ENCODE measurements at places on chromosomes 4 and X. TPM values are rescaled to one million over a fixed set of nuclear protein-coding genes. Genes with fewer than 3 reads are reported as not detected.

The SORCS2 gene
- 0.92 TPM for total RNA-seq

The CHRNA9 gene
- total RNA-seq = not detected

DNA sequence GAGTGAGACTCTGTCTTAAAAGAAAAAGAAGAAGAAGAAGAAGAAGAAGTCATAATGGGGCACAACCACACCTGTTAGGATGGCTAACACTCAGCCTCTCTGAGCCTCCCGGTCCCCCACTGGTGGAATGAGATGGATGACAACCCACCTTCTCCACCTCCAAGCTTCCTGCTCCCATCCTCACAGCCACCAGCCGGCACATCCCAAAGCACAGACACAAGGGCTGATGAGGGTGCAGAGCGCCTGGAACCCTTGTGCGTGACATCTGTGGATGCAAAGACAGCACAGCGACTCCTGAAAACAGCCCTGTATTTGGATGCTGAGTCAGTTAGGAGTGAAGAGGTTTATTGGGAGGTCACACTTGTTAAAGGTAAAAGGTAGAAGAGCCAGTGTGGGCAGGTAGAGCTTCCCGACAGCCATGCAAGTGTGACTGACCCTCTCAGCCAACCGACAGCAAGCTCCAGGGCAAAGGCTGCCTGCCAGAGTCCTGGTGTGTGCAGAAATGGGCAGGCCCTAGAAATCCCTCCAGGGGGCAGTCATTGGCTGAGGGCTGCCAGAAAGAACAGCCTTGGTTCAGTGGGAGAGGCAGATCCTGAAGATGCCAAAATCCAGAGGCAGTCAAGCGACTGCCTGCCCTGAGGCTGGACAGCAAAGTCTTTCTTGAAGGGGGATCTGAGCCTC is 26.6 kb upstream of the MAN2B2 start:
- no peaks in the 10 kb centered on the region for H3K4me1 ChIP-seq
- no peak for DNase-seq
- no peak overlapping the region for H3K4me3 ChIP-seq

The SLITRK4 gene
- total RNA-seq = 4.9 TPM

DNA sequence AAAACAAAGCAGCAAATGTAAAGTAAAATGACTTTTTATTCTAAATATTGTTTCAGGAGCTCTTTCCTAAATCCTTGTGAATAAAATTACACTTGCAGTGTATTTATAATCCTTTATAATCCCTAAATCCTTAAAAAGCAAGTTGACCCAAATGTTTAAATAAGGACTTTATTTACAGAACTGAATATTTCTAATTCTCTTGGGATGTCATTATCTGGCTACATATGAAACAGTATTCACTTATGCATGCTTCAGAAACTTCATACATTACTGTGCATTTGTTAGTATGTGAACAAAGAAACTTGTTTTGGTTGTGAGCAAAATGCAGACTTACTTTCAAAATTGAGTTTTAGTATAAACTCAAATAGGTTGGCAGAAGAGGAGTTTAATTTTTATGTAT is 49.2 kb downstream of the PTTG2 start:
- no peak for DNase-seq
- H3K27ac ChIP-seq = no peak overlapping the region
- H3K36me3 ChIP-seq = no peaks in the 10 kb centered on the region
- peaks cover 47% of the 10 kb centered on the region for H3K4me1 ChIP-seq

GRCh38 chr4:81771721-81772120 is 300.0 kb upstream of the RASGEF1B start:
- no peak for DNase-seq
- no peaks in the 10 kb centered on the region for H3K4me1 ChIP-seq
- H3K27ac ChIP-seq = no peak overlapping the region

The DUSP9 gene
- not detected for total RNA-seq

The MAMLD1 gene
- 8.3 TPM for total RNA-seq

Measured in thoracic aorta (tissue), 2 donors.